Neuronal stem cell (in vitro differentiated cells): ENCODE measurements at places on chromosomes 11 and 22.

DNA sequence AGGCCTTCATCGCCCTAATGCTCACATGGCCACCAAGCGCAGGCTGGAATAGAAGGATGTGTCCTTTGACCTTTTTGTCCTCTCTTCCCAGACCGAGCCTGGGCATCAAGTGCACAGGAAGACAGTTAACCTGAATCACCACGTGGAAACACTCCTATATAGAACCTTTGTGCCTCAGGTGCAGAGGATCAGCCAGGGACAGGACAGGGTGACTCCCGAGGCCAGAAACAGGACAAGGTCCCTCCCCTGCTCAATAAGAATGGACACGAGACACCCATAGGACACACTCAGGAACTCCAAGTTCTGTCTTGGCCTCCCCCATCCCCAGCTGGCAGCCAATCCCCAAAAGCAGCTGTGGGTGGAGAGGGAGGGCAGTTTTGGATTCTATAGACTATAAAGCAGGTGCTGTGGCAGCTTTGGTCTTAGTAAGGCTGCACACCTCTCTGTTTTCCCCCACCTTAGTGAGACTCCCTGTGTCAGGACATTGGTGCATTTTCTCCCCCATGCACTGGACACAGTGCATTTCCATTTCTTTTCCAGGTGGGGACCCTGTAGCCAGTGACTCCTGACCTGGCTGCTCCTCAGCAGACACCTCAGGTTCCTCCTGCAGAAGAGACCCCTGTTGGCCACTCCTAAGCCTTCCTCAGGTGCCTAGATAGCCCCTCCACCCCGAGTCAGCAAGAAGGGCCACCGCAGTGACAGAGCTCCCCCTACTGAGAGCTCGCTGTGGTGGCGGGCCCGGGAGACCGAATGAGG, 43.6 kb upstream of the POU2AF1 start:
- peak; percentile 61 for DNase-seq

DNA sequence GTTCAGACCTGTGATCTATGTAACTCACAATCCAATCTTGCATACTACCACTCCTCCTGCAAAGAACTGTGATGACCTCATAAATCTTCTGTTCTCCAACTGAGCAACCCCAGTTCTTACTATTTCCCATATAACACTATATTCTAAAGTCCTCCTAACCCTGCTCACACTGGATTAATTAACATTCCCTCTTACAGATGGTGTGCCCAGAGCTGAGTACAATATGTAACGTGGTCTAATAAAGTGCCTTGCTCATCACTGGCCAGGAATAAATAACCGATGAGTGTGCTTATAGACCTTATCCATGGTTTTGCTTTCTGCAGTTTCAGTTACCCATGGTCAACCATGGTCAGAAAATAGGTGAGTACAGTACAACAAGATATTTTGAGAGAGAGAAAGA, 28.6 kb downstream of the PRCP start:
- DNase-seq = no peak

DNA sequence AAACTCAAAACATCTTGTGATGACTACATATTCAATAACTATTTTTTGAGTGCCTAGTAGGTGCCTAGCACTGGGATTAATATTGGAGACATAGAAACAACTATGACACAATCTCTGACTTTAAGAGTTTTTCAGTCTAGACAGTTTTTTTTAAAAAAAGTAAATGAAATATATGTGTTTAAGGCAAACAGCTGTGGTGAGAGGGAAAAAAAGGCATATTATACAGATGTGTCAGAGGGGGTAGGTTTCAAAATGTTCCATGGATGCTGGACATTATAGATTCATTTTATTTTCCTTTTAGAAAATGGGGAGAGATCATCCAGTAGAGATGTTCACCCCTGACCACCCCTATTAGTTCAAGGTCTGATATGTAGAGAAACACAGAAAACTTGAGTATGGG, 90.8 kb downstream of the LUZP2 start:
- DNase-seq = no peak

DNA sequence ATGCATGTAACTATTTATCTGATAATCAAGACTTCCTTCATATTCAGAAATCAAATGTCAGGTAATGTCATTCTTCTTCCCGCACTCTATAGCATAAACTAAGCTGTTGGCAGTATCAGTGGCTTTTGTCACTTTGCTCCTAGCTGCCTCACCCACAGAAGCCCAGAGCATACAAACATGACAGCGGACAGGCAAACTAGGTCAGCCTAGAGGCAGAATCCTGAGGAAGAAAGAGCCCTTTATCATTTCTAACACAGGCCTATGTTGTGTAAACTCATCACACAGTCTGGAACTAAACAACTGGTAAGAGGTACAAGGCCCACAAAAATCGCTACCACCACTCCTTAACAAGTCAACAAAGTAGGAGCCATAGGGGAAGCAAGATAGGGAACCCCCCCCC, 21.0 kb downstream of the GUCY1A2 start:
- DNase-seq = no peak

DNA sequence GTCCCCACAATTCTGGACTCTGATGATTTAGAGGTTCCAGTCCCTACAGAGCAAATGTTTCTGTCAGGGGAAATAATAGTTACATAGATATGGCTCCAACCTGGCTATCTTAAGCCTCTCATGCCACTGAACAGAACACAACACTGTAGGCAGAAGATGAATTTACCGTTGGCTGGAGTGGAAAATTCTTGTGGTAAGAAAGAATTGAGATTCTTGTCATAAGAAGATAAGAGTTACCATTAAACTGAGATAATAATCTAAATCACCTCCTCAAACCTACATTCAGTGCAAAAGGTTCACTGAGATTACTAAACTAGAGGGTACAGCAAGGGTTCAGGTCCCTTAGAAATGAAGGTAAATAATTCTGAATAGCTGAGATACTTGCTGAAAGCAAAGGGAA, 10.1 kb upstream of the NAALAD2 start:
- no peak for DNase-seq

DNA sequence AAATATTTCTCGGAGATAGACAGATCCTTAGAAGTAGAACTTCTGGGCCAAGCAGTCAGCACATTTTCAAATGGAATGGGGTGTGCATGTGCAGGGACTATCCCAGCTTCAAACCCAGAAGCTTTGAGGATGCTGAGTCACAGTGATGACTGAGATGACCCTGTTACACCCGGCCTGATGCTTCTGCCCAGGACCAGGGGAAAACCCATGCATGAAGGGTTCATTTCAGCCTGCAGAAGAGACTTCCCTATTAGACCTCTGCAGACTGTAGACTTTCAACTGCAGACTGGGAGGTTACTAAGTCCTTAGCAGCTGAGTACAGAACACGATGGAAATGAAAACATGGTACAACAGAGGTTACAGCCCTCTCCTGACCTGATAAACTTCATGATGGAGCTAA, 3.6 kb upstream of the OR2AT4 start:
- no peak for DNase-seq

GRCh38 chr11:47408598-47409439, 429 bp downstream of the SLC39A13 start:
- no peak for DNase-seq

DNA sequence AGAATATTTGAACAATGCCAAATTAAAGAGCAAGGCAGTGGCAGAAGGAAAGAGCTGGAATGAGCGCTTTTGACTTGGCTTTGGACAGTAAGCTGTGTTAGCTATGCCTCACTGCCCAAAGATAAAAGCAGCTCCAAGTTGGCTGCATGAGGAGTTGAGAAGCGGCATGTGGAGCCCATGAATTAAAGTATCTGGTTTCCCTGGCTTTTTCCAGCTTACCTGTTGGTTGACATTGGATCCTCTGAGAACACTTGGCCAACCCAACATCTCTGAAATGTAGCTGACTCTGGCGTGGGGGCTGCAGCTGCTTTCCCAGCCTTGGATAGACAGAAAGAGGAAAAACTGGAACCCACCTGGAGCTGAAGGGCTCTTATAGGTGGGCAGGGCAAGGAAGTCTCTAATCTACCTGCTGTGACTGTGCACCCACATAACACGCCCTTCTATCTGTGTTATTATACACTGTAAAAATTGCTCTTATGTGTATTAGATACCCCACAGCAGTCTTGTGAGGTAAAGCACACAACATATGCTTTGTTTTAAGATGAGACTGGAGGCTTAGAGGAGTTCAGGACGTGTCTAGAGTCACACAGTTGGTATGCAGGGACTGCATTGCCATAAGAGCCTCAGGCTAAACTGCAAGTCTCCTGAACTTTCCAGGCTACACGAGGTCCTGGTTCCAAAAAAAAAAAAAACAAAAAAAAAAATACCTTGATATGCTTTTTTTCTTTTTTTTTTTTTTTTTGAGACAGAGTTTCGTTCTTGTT, 5.8 kb downstream of the UBASH3B start:
- peak; percentile 23 for DNase-seq

DNA sequence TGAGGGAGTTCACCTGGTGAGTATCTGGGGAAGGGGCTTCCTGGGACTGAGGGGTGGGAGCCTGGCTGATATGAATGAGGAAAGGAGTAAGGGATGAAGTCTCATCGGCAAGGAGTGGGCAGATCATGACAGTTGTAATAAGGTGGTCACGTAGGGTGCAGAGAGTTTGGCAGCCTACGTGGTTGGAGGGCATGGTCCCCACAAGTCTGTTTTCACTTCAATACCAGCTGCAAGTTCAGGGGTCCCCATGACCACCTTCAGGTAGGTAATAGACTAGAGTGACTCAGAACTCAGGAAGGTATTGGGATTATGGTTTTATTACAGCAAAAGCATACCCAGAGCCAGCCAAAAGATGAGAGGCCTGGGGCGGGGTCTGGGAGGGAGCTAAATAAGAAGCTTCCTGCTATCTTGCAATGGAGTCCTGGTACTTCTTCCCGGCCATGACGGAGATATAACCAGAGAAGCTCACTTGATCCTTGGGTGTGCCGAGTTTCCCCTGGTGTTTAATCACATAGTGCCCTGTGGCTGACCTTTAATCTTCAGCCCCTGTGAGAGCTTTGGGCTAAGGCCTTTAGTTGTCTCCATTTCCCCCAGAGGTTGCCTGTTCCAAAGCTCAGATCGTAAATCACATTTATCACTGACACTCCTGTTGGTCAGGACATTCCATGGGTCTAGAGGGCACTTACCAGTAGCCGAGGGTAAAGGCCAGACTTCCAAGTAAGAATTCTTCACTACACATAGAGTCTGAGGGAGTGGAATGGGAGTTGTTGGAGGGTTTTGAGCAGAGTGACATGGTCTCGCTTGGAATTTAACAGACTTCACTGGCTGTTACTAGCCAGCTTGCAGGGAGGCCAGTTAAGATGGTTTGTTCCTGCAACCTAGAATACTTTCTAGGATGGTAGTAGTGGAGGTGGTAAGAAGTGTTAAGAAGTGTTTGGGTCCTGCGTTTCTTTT, 9.1 kb downstream of the SLC3A2 start:
- DNase-seq = no peak
